Stimulated activated CD4-positive, alpha-beta T cell treated with anti-CD3 and anti-CD28 coated beads, TNF-alpha, amount 100 ng/mL, for 1 hour (primary cell): ENCODE measurements at places on chromosomes 3 and 15.

DNA sequence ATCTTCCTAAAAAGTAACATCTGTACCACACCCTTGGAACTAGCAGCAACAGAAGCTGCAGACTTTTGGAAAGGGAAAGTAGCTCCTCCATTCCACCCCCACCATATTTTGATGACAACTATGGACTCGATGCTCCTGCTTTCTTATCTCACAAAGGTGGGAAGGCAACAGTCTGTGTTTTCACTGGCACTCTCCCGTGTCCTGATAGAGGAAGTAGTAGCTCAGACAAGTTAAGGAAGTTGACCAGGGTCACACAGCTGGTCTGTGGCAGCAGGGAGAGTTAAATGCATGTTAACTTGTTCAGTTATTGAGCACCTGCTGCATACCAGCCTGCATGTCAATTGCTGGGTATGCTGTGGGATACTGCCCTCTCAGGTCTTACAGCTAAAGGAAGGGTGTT is 33.1 kb downstream of the BHLHE40 start:
- DNase-seq: no peak

- DNase-seq: no peak
Measured at GRCh38 chr3:65107174-65107573, 419.4 kb upstream of the ADAMTS9 start.

GRCh38 chr3:28615971-28616370 is 267.3 kb upstream of the AZI2 start:
- DNase-seq: no peak

- no peak for DNase-seq
Measured at GRCh38 chr3:14799146-14799545, 19.6 kb upstream of the FGD5 start.

DNA sequence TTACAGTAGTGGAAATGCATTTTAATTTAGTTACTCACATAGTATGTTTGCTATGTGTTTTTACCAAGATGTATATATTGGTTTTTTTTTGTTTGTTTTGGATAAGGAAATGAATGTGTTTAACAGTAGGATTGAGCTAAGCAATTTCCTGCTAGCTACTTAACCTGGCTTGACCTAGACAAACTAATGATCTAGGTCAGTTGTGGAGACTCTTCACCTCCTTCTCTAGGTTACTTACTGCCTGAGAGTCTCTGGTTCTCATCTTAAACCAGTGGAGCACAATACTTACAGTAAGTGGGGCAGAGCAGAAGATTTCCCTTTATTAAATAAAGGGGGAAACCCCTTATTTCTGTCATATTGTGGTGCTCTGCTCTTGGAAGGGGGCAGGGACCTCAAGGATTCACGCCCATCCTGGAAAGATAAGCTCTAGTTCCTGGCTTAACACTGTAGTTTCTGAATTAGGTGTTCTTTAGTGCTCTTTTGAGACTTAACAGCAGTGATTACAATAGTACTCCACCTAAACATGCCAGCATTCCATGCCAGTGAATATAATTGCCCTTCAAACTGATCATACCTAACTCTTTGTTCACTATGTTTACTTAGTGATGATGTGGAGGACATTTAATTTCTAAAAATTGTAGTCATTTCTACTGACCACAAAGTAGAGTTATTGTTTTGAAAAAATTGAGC is 79.9 kb downstream of the UBP1 start:
- no peak for DNase-seq

DNA sequence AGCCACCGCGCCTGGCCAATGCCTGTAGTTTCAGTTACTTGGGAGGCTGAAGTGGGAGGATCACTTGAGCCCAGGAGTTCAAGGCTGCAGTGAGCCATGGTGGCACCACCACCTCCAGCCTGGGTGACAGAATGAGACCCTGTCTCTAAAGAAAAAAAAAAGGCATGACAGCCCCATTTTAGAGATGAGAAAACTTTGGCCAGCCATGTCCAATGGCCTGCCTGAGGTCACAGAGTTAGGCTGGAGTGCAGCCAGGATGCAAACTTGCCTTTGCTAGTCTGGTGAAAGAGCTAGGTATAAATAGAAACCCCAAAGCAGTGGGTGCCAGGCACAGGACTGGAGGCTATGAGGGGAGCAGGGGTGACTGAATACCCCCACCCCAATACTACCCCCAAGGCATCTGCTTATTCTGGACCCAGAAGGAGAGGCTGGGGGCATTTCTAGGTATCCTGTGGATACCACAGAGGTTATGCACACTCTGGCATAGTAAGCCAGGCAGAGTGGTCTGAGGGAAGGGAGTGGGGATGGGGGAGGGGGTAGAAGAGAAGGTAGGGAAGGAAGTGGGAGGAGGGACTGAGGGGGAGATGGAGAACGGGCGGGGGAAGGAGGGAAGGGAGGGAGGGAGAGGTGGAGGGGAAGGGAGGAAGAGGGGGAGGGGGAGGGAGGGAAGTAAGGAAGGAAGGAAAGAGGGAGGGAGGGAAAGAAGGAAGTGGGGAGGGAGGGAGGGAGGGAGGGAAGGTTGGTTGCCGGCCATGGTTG is 16.2 kb upstream of the C15orf39 start:
- no peak for DNase-seq

DNA sequence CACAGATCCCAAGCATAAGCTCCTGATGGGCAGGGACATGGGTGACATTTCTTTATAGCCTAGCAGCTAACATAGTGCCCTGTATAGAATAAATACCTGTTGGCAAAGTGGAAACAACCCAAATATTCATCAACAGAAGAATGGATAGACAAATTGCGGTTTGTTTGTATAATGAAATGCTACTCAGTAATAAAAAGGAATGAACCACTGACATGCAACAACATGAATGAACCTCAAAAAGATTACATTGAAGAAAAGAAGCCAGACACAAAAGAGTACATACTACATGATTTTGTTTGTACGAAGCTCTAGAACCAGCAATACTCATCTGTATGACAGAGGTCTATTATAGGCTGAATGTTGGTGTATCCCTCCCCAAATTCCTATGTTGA is 33.6 kb upstream of the GALNT15 start:
- DNase-seq: no peak

DNA sequence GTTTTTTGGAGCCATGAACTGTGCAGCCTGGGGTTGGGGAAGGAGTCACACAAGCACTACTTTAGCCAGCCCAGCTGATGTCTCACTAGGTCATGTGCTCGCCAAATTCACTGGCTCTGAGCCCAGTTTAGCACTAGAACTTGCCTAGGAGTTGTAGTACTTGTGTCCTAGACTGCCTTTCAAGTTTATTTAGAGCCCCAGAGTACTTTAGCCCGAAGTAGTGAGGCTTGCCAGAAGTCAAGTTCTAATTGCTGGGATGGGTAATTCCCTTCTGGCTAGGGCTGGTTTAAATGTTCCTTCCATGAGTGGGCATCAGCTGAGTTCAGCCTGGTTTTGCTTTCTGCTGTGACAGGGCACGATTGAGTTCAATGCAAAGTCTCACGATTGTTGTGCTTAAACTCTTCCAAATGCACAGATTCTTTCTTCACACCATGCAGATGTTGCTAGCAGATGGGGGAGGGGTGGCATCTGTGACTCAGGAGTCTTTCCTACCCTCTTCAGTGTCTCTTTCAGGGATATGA is 228.2 kb upstream of the ZPLD1 start:
- DNase-seq: no peak

DNA sequence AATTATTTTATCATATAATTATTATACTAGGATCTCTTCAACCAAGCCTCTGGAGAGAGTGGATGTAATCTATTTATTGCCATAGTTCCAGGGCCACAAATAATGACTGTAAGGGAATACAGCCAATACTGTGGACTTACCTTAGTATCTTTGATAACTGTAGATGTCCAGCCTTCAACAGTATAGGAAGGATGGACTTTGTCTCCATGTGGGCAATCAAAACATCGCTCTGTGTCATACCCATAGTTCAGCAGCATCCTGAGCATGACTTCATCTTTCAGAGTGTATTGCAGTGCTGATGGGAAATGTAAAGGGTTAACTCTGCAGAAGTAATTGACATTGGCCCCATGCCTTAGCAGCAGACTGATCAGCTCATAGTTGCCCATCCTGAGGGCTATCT is 14.2 kb downstream of the ASB14 start:
- no peak for DNase-seq

GRCh38 chr15:78411061-78411460 is 27.0 kb upstream of the IREB2 start:
- DNase-seq: no peak

DNA sequence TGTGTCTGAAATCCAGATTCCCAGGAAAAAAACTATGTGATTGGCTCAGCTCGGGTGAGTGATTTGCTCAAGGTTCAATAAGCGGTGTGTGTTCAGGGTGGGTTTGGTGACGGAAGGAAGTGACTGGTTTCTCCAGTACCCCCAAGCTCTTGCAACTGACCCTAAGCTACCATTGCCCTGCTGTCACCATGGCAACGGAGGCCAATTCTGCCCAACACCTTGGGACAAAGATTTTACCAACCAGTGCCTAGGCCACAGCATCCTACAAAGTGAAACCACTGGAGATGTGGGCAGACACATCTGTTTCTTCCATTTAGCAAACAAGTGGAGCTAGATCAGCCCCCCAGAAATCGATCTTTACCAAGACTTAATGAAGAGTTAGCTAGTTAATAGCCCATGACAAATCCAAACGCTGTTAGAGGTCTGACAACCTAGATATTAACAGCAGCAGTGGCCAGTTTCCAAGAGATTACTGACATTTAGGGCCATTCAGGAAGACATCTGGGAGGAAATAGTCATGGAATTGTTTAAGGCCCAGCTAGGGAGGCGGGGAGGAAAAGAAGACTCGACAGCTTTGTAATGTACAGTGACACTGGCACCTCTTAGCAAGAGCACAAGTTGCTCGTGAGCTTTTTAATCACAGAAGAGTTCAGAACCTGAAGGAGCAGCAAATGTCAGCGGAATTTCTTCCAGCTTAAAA is 195.9 kb downstream of the SLCO3A1 start:
- DNase-seq: no peak

DNA sequence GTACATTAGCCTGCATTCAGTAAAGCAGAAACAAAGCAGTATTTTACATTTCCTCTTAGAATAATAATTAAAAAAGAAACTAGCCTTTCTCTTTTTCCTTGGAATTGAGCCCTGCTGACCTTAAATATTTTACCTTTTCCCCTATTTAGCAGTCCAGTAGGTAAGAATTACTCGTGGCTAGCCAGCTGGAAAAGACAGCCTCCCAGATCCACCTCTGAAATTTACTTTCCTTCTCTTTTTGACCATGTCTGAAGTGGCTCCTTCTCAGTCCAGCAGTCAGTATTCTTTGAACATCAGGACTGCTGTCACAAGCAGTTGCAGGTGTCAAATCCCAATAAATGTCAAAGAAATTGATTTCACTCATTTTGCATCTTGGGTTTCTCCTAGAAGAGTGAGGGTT is 311.5 kb upstream of the DCBLD2 start:
- DNase-seq: no peak

GRCh38 chr3:5330152-5330810 is 142.8 kb downstream of the EDEM1 start:
- DNase-seq: no peak

DNA sequence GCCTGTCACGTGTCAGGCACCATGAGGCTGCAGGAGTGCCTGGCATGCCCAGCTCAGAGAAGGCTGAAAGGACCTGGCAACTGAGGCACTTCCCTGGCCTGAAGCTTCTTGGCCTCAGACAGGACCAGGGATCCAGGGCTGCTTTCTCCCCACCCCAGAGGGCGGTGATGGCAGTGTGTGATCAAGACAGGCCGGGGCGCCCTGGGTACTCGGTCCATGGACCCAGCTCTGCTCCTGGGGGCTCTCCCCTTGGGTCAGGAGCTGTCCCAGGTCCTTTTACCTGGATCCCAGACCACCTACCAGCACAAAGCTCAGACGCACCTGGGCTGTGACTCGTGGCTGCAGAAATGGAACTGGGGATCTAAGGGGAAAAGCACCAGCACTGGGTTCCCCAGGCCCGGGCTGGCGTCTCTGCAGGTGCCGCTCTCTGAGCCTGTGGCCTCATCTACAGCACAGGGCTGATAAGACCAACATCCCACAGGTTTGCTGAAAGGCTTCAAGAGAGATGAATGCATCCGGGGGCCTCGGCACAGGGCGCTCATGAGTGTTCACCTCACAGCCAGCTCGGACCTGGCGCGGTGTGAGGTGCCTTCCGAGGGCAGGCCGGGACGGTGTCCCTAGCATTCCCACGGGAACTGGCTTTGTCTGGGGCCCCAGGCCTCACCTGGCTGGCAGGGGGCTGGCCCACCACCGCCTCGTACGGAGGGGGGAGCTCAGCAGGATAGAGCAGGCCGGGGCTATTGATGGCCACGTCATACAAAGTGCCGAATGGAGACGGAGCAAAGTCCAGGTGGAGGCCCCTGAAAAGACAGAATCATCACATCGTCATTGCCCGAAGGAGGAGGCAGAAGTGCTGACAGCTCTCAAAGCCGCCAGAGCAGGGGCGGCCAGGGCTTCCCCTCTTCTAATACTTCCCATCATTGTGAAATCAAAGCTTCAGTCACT is 133.6 kb downstream of the NSMCE3 start:
- no peak for DNase-seq

DNA sequence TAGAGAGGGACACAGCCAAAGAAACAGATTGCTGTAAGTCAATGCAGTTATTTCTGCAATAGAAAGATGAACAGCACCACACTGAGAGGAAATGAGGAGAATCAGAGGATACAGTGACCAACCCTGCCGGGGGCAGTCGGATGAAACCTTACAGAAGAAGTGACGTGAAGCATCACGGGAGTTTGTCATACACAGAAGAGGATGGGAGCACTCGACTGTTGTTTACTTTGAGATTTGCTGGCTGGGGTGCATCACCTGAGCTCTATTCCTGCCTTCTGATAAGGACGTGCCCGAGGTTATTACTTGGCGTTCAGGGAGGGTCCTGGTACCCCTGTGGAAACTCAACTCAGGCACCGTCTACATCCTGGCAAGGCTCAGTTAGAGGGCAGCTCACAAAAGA is 45.4 kb downstream of the MAGEF1 start:
- DNase-seq: no peak

- no peak for DNase-seq
Measured at GRCh38 chr15:36609793-36610192, 30.4 kb downstream of the CDIN1 start.

DNA sequence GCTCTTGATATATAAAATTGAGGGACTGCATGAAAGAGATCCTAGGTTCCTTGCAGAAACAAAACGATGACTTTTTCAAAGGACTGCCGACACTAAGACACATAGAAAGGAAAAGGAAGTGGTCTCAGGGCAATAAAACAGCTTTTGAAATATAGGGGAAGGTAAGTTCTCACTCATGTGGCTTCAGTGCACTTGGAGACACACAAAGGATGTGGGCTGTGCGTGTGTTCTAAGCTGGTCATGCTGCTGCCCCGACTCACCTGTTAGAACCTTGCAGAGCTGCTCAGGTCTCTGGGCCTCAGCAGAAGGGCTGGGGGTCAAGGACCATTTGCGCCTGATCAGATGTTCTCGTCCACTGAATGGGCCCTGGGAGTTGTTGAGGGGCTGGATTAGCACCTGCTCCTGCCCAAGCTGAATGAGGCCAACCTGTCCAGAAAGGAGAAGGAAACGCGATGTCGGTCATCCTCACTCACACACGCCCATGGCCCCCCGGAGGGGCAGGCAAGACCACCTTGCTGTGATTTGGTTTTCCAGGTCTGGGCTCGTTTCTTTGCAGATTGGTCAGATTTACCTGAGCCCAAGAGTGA is 11.1 kb downstream of the ADAMTS17 start:
- DNase-seq: no peak
